ENCODE measurements at places on chromosomes 6 and 20. TPM values are rescaled to one million over a fixed set of nuclear protein-coding genes. Genes with fewer than 3 reads are reported as not detected.

The OLIG3 gene
- not detected for total RNA-seq

The GSTA2 gene
- total RNA-seq, result not detected

The EYA2 gene
- total RNA-seq, result not detected

The SPATS1 gene
- total RNA-seq, result not detected

The TMEM170B gene
- total RNA-seq, result 1.6 TPM

The SPEF1 gene
- total RNA-seq, result under 0.01 TPM

The DEFB132 gene
- not detected for total RNA-seq

The ADTRP gene
- not detected for total RNA-seq

The TCF21 gene
- total RNA-seq, result not detected

The NHSL1 gene
- 1.6 TPM for total RNA-seq

The VGLL2 gene
- total RNA-seq, result not detected

The IP6K3 gene
- total RNA-seq, result not detected

The GTSF1L gene
- total RNA-seq, result not detected

The SLC25A27 gene
- total RNA-seq, result 5.7 TPM

The BPI gene
- 0.27 TPM for total RNA-seq

The BMP6 gene
- 7.8 TPM for total RNA-seq
